ENCODE measurements at places on chromosomes 1 and 21.

DNA sequence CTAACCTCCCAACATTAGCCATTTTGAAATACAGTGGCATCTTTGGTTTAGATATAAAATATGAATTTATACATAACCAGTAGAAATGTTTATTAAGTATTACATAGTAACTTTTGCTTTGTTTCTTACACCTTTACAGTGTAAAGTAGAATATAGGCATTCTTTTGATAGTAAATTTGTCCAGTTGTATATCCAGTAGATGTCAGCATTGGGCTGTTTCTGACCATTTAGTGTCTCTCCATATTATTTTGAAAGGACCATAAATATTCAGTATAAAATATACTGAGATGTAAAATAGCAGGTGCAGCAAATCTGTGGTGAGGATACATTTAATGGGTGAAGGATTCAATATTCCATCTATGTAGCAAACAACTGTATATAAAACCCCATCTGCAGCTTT, 115.8 kb upstream of the ZRANB2 start:
- DNase-seq, result no peak

DNA sequence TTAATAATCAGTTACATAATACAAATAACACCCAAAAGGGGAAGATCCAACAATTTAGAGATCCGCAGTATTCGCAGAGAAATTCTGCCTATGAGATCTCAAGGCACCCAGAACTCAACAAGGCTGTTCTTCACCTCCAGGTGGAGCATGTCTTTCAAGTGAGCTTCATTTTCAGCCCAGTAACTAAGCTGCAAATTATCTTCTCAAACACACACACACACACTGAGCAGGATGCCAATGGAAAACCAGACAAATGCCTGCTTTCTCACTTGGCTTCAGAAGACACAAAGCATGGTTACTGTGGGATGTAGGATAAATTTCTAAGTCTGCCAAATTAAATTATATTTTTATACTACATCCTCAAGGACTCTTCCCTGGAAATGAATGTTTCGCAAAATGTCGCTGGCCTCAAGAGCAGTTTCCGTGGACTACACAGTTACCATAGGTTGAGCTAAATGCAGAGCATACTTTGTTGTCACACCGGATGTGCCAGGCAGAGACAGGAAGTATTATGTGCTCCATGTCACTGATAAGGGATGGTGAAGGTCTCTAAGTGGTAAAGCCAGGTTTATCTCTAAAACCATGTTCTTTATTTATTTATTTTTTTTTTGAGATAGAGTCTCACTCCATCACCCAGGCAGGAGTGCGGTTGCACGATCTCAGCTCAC, 30.3 kb downstream of the UBR4 start:
- no peak for DNase-seq

DNA sequence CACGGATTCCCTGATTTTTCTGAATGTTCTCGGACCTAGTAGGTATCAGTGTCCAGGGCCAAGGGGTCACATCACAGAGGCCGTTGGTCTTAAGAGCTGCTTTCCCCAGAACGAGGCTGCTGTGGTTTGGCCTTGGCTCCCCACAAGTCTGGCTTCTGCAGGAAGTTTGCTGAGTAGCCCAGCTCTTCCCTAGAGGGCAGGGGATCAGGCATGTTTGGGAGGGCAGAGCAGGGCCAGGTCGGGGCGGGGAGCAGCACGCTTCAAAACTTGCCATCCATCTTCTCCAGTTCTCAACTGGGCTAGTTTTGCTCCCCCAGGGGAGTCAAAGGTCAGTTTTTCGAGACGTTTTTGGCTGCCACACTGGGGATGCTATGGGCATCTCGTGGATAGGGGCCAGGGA, 37.0 kb downstream of the MAN1C1 start:
- DNase-seq, result no peak

- no peak for DNase-seq
Measured at GRCh38 chr21:10273196-10273595, 248.2 kb upstream of the TPTE start.

DNA sequence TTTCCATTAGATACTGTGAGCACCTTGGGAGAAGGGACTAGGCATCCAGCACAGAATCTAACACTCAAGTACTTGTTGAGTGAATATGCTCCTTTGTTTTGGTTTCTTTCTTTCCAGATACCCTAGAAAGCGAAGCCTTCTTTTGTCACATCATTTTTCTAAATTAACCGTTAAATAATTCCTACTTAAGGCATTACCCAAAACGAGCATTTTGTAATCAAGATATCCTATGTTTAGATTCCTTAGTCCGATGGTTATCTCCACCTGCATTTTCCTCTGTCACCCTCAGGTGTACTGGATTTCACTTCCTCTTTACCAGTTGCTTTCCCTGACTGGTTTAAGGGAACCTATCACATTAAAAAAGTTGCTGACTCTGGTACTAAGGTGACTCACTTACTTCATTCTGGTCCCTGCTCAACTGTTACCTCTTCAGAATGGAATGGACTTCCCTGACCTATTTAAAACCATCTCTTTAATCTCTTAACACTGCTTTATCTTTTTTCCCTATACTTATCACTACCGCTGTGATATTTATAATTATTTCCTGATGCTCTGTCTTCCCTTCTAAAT, 3.2 kb downstream of the B3GALNT2 start:
- no peak for DNase-seq

DNA sequence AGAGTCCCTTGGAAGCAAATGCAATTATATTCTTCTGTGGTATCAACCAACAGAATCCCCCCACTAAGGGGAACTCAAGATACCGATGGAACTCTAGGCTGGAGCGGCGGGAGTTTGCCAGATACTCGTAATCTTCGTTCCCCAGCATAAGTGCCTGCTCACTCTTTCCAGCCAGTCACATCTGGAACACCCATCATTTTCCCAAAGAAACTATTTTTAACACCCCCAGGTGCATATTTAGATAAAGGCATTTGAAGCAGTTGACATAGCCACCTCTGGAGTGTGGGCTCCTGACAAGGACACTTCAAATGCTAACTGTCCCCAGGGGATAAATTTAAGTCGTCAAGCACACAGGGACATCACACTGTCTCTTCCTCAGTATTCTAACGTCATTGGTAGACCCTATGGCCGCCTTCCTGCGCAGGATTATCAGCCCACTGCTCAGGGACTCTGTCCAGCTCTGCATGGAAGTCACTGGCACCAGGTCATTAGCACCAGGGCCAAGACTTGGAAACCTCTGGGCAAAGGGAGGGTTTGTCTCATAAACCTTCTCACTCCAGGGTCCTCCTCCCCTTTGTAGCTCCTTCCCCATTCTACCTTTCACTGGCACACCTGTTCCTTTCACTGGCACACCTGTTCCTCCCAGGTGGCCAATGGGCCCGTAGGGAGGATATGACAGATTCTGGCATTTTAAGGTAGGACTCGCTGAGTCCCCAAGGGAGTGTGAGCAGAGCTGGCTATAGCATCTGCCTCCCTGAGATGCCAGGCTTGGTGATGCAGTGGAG, 48.8 kb downstream of the H3-3A start:
- no peak for DNase-seq

DNA sequence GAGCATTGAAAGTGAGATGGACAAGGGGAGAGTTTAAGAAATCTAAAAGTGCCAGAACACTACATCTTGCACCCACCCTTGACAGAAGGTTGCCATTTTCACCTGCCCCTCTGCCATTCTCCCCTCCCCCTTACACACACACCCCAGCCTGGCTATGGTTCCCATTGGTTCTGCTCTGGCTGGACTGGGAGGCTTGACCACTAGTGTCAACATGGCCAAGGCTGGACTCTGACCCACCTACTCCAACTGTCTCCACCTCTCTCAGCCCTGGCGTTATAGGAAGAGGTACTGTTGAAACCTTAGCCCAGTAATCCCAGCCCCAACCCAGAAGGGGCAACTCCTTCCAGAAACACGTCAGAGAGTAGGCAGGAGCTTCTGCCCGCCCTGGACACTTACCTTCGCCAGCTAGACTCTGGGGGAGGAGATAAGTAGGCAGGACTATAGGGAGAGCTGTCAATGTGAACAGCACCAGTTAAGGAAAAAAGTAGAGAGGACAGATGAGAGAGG, 4.5 kb downstream of the CRTC2 start:
- DNase-seq, result no peak

DNA sequence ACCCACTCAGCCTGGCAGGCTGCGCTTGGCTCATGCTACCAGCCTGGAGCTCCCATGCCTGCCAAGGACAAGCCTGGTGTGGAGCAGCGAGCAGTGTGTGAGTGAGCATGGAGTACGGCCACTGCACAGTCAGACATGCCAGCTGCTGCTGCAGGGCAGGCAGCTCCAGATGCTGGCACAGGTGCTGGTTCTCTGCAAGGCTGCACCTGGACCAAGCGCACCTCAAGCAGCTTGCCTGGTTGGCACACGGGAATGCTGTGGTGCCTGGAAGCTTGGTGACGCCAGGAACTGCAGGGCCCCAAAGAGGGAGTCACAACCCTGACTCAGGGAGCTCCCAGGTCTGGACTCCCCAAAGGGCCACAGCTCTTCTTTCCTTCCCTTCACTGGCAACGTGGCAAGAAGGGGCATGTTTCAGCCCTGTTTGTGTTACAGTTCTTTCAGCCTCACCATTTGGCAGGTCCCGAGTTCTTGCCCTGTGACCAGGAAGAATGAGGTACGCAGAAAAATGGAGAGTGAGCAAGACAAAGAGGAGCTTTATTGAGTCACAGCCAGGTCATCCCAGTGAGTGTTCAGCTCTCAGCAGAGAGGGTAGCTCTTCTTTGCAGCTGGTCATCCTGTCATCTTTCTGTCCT, 26.1 kb downstream of the ACOT7 start:
- no peak for DNase-seq

DNA sequence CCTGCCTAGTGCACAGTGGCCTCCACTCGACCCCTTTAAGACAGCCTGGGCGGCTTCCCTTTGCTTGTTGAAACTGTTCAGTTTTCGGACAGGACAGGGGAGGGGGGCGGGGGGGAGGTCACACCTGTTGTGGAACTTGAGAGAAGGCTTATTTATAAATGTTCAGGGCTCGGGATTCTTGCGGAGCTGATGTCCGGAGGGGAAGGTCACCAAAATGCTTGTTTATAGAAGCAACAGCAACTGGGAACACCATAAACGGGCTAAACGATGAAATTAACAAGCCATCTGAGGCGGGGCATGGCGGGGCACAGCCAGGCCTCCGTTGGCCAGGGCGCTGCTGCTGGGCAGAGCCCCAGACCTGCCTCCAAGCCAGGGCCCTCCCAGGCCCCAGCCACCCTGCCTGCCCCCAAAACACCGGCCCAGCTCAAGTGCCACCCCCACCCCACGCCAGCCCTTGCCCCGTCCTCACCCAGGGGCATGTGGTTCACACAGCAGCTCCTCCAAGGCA, 59.8 kb upstream of the CASZ1 start:
- DNase-seq, result no peak

DNA sequence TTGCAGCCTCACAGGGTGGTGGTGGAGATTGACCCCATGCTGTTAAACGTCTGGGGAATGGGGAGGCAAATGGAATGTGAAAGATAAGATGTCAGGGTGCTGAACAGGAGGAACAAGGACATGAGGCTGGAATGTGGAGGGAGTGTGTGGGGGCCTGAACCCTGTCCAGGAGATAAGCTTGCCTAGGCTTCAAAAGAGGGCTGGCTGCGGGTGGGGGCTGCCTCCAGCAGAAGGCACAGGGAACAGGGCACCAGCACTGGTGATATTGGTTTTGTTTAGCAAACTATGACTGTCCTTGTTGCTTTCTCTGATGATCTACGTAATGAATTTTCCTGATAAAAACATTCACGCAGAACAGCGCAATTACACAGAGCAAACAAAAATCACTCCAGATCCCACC, 52.4 kb upstream of the LRP8 start:
- DNase-seq, result no peak

DNA sequence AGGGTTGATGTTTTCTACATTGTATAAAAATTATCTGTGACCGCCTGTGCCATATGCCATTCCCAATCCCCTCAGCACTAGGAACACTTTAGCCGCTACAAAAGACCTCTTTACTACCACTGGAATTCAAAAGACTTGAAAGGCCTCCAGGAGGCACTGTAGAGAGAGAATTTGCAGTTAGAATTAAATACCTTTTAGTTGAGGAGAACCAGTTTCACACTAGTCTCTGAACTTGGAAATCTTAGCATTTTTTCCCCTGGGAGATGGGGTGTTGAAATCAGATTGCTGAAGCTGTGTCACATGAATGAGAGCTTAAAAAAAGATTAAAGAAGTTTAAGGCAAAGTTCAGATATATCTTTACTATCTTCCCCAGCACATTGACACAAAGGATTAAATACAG, 291.0 kb downstream of the ADGRL2 start:
- DNase-seq, result no peak
